NCI-H345 (cell line): ENCODE measurements at places on chromosomes 4 and X.

- no peak for DNase-seq
Observed at GRCh38 chr4:127997534-127998388, 32.6 kb downstream of the ABHD18 start.

DNA sequence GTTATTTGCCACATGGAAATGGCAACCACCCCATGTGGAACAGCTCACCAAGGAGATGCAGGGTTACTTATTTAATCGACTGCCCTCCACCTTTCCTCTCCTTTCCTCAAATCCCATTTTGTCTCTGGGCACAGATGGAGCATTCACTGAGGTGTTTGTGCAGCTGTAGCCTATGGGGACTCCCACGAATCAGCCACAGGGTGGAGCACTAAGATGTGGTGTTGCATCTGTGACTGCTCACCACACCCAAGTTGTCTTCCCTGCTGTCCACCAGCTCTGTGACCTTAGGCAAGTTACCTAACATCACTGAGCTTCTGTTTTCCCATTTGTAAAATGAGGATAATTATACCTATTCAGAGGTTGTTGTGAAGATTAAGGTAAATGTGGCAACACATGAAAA, 252.4 kb upstream of the CPEB2 start:
- peak; percentile 16 for DNase-seq

GRCh38 chrX:113289503-113289902, 448.9 kb upstream of the AMOT start:
- DNase-seq, result no peak

DNA sequence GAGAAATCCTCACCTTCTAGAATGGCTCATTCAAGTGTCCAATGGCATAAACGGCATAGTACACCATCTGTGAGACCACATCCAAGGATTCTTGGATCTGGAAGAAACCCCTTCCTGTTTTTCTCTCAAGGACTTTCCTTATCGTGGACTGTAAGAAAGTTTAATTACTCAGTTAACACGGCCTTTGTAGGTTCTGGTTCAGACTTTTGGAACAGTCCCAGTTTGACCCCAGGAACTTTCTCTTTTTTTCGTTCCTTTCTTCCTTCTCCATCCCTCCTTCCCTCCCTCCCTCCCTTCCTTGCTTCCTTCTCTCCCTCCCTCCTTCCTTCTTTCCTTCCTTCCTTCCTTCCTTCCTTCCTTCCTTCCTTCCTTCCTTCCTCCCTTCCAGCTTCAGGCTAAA, 343.5 kb upstream of the SMIM31 start:
- no peak for DNase-seq

DNA sequence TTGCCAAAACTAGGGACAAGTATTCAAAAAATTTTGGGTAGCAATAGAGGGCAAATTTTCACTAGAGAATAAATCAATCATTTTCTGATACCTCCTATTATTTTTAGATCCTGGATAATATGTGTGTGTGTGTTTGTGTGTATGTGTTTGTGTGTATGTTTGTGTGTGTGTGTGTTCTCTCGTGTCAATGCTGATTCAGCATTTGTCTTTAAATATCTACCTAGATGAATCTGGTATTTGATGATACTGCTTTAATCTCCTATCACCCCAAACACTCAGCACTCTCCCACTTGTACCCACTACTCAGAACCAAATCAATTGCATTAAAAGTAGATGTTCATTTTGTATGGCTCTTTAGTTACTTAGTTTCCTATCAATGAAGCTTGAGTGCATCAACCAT, 101.3 kb upstream of the NPFFR2 start:
- no peak for DNase-seq

DNA sequence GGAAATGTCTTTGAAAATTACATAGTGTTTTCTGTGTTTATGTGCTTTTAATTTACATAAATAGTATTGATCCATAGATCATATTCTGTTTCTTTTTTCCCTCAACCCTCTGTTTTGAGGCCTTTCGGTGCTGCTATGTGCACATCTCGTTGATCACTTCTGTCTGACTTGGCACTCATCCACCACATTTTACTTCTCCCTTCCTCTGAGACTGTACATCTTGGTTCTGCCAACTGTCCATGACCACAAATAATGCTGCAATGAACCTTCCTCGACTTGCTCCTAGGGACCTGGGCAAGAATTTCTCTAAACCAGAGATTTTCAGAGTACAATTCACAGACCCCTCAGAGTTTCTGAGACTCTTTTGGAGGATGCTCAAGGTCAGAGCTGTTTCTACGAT, 74.4 kb downstream of the RTL5 start:
- DNase-seq, result no peak

- DNase-seq, result no peak
Observed at GRCh38 chrX:46577221-46578005, 3.8 kb downstream of the CHST7 start.

DNA sequence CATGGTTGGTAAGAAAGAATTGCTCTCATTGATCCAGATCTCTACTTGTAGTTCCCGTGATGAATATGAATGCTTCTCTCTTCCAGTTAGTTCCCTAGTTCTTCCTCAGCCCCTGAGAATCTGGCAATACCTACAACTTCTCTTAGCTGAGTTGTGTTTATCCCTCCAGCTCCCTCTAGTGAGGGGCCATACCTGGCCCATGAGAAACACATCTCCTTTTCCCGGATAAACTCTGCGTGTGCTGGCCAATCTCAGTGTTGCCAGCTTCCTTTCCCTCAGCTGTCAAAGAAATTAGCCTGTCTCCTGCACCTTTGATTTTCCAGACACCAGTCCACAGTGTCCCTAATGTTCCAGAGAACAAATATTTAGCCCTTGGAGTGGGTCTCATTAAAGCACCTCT, 5.7 kb downstream of the CBLL2 start:
- no peak for DNase-seq

GRCh38 chr4:32661229-32661628, 1941.1 kb downstream of the PCDH7 start:
- DNase-seq, result no peak

DNA sequence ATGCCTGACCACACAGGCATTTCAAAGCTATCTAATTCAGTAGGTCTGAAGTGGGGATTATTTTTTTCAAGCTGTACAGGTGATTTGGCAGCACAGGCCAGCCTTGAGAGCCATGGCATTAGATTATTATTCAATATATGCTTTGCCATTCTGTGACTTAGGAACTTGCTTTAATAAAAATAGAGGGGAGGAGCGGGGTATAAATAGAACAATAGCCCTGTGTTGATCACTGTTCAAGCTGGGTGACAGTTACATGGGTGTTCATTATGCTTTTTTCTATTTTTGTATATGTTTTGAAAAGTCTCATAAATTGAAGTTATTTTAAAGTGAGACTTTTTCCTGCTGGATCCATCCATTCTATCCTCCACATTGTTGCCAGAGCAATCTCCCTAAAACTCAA, 20.3 kb downstream of the HUWE1 start:
- DNase-seq, result no peak

DNA sequence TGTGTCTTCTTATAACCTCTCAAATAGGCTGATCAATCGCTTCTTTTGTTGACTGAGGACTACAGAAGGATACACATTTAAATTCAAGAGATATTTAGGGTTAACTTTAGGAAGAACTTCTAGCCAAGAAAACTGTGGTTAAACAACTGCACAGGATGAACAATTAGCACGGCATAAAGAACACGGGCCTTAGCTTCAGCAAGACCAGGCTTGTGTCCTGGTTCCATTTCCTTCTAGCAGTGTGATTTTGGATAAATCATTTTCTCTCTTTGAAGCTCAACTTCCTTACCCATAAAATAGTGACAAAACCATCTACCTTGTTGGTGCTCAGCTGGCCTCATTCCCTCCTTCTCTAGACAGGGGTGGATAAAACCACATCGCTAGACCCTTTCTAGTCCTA, 117.6 kb downstream of the TSPAN5 start:
- no peak for DNase-seq

GRCh38 chr4:76673362-76673761, 224.6 kb downstream of the SOWAHB start:
- no peak for DNase-seq

GRCh38 chr4:21685911-21686310, 262.7 kb downstream of the KCNIP4 start:
- no peak for DNase-seq

DNA sequence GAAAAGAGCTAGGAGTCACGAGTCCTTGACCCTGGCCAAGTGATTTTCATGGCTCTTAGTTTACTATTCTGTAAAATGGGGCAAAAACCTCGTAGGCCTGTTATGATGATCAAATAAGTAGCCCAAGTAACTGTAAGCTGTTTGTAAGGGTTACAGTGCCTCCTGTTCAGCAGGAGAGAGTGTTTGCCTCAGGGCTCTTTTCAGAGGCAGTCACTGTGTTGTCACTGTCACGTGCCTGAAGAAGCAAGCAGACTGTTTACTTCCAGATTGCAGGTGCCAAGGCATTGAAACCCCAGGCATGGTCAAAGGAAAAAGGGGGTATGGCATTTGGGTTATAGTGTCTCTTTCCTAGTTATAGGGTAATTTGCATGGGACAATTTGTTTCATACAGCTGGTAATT, 4.5 kb downstream of the RAB39B start:
- peak; percentile 33 for DNase-seq

DNA sequence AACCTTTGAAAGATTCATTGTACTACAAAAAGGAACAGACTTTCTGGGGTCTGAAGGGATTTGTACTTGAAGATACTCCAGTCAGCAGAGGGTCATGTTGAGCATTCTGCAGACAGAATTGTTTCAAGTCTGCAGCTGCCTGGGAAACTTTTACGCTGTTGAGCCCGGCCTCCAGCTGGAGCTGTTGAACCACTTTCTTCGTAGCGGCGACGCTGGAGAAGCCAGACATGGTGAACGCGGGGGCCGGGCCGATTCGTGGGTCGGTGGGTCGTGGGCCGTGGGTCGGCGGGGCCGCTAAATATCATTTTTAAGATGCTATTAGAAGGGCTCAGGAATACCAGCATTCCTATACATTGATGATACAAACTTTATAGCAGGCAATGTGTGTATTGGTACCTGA, 12.0 kb upstream of the RTL9 start:
- no peak for DNase-seq

- DNase-seq, result no peak
Observed at GRCh38 chr4:83316459-83317165, 18.0 kb downstream of the HPSE start.

DNA sequence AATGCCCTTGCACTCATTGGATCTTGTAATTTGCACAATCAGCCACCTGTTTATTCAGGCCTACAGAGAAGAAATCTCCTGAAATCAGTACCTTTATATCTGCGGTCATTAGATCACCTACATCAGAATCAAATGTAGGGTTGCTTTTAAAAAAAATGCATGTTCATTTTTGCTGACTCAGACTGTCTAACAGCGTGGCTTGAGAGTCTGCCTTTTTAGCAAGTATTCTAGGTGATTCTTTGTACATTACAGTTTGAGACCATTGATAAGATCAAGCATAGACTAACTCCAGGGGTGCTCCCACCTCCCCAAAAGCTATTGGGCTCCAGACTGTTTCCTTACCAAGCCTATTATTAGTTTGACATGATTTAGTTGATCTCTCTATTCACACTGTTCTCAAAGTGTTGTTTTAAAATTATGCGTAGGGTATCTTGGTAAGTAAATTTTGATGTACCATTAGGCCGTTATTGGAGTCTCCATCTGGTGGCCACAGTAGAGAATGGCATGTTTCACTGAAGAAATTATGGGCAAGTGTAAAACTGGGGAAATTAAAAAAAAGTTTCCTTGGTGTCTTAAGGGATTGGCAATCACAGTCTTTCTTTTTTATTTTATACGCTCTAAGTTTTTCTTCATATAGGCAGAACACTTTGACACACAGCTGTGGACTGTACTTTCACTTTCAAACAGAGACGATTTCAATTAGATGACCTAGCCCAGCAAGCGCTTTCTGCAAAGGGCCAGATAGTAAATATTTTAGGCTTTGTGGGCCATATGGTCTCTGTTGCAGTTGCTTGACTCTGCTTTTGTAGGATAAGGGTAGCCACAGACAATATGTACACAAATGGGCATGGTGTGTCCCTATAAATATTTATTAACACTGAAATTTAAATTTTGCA, 33.7 kb upstream of the MSL3 start:
- peak; percentile 6 for DNase-seq

GRCh38 chr4:101439926-101440325, 92.6 kb upstream of the PPP3CA start:
- no peak for DNase-seq

DNA sequence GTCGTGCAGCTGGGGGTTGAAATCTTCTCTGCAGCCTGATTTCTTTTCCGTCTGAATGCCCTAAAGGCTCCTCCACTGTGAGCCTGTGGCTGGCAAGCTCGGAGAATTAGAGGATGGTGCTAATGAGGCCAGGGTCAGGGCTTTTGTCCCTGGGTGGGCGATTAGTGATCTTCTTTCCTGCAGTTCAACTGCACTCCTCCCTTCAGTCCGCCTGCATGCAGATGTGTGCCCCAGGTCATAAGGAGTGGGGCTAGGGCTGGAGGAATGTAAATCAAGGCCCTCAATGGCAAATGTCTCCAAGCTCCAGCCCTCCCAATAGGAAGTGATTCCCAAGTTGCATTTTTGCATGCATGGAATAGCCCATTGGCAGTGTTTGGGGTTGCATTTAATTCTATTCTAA, 405.0 kb downstream of the AFF2 start:
- DNase-seq, result no peak

GRCh38 chr4:8403173-8403753, 37.3 kb downstream of the ACOX3 start:
- DNase-seq, result peak; percentile 33

DNA sequence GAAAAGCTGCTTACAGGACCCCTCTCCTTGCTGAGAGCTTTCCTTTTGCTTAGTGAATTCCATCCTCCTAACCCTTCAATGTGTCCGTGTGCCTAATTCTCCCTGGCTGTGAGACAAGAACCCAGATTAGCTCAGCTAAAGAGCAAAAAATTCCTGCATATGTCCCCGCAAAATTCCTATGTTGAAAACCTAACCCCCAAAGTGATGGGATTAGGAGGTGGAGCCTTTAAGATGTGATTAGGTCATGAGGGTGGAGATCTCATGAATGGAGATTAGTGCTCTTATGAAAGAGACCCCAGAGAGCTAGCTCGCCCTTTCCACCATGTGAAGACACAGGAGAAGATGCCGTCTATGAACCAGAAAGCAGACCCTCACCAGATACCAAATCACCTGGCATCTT, 503.0 kb upstream of the DIAPH2 start:
- no peak for DNase-seq

DNA sequence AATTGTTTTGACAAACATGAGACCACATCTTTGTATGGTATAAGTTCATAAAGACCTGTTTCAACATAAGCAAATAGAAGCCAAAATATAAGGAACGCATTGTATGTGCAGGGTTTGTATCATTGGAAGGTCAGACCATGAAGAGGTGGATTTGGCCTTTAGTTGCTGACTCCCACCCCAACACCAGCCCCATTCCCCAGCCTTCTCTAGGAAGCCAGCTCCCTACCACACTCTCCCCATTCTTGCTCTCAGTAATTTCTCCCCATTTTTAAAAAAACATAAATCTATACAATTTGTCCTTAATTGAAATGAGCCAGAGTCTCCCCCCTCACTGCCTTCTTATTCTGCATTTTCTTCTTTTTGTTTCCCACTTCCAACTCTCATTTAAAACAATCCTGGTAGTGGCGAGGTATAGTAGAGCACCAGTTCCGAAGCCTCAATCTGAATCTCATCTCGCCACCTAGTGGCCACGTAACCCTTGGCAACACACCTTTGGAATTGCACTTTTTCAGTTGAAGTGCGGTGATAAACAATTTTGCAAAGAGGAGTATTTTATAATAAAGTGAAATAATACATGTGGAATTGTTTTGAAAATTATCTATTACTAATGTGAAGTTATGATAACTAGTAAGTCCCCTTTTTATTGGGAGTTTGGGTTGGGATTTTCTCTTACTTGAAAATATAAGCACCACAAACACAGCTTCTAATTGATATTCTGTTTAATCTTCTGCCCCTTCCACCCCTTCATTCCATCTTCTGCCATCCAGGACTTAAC, 126.6 kb downstream of the ASB9 start:
- peak; percentile 39 for DNase-seq
